ENCODE measurements at places on chromosomes 6 and 20.
A peak's percentile ranks its signal among the peaks of the same experiment; 100 is the strongest.

DNA sequence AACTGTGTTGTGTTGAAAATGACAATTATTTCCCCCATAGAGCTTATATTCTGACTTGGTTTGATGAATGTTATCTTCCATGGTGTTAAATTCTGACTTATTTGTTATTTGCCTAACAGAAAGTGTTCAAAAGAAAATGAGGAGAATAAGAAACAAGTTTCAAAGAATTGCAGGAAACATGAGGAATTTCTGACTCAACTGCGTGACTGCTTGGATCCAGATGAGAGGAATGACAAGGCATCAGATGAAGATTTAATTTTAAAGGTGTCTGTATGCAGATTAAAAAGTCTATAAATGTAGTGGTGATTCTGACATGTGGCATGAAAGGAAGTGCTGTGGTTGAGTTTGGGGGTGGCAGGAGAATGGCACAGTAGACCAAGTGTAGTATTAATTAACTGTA is 50.6 kb downstream of the CCDC170 start:
- no peak for DNase-seq

- no peak for DNase-seq
Measured at GRCh38 chr20:23643659-23644058, 5.9 kb upstream of the CST3 start.

DNA sequence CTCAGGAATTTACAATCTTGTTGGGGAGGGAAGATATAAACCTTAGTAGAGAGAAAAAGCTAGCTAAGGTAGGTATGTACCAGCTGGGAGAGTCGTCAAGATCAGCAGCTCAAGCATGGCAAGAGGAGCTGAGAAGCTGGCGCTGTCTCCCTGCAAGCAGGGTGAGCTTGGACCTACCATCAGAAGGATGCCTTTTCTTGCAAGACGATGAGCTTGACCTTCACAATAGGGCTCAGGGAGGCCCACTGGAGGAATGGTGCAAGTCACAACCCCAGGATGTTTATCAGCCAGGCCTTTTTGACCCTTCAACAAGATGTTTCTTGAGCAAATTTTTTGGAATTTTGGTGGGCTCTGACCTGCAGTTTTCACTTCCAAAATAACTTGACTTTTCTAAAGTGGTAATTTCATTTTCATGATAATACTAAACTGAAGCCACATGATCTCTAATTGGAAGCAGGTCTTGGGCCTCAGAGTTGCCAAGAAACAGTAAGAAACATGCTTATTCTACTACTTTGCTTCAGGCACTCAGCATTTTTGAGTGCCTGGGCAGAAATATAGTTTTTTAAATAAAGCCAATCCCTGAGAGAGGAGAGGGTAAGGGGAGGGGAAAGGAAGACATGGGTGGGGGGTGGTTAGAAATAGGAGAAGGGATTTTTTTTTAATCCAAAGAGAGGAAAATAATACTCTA is 258.1 kb downstream of the CLIC5 start:
- DNase-seq: no peak

DNA sequence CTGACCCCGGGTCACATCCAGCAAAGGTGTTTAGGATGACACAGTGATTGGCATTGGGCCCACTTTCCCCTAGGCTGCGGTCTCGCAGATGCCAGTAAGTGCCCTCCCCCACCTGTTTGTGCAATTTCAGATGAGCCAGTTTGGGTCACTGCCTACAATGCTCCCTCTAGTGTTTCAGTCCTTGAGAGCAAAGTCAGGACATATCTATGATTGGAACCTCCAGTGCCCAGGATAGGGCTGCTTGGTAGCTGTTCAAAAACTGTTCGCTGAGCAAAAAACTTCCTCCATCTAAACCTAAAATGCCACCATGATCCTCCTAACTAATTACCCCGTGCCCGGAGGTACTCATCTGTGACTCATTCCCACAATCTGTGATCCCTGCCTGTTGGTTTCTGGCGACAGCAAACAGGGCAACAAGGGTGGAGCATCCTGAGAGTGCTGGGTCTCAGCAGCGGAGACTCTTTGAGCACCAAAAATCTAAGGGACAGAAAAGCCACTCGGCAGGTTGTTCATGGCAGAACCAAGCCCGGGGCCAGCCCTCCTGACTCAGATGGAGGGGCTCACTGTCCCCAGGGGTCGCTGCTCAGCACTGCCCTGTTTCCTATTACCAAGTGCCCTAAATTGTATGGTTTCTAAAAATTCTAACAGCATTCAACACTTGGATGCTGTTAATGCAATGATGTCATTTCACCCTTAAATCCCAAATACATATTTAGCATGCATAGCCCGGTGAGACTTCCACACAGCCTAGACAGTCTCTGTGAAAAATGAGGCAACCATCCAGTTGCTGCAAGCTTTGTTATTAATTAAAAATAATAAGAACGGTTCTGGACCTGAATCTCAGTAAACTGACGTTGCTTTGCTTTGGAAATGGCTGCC is 5.0 kb downstream of the VSX1 start:
- DNase-seq: peak; percentile 26

GRCh38 chr6:39075010-39075686 is 26.6 kb downstream of the GLP1R start:
- no peak for DNase-seq

GRCh38 chr6:118617417-118617816 is 34.0 kb downstream of the CEP85L start:
- DNase-seq: no peak

DNA sequence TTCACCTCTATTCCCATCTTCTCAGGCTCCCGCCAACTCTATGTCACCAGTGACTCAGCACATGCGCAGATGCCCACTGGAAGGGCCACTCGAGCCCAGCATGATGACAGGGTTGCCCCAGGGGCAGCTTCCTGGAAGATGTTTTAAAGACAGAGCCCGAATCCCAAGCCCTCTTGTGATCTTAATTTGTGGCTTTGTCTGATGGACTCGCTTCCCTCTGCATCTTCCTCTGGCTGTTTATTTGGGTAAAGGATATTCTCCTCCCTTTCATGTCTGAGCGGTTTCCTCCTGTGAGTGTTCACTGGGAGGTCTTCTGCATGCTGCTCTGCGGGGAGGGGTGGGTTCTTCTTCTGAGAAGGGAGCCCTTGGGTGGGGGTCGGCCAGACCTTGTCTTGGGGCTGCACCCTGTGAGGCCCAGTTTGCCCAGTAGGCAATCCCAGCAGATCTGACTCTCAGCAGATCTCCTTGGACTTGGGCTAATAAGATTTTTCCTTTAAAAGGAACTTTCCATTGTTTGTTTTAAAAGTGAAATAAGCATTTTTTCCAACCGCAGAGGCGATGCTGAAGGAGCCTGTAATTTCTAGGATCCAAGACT is 401.0 kb downstream of the CDC5L start:
- DNase-seq: no peak

GRCh38 chr6:23302514-23302913 is 733.1 kb downstream of the HDGFL1 start:
- DNase-seq: no peak

GRCh38 chr6:103027271-103027931 is 1633.9 kb downstream of the GRIK2 start:
- no peak for DNase-seq

DNA sequence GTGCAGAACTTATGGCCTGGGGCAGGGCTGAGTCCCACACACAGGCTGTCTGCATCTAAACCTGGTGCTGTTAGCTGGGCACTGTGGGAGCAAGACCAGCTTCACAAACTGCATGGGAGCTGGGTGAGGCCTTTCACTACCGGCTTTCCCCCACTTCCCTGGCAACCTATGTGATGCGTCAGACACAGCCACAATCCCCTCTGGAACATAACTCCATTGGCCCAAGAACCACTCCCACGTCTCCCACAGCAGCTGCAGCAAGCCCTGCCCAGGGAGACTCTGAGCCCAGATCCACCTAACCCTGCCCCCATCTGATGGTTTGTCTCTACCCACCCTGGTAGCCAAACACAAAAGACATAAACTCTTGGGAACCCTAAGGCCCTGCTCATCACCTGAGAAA is 9.3 kb downstream of the WDR27 start:
- no peak for DNase-seq

DNA sequence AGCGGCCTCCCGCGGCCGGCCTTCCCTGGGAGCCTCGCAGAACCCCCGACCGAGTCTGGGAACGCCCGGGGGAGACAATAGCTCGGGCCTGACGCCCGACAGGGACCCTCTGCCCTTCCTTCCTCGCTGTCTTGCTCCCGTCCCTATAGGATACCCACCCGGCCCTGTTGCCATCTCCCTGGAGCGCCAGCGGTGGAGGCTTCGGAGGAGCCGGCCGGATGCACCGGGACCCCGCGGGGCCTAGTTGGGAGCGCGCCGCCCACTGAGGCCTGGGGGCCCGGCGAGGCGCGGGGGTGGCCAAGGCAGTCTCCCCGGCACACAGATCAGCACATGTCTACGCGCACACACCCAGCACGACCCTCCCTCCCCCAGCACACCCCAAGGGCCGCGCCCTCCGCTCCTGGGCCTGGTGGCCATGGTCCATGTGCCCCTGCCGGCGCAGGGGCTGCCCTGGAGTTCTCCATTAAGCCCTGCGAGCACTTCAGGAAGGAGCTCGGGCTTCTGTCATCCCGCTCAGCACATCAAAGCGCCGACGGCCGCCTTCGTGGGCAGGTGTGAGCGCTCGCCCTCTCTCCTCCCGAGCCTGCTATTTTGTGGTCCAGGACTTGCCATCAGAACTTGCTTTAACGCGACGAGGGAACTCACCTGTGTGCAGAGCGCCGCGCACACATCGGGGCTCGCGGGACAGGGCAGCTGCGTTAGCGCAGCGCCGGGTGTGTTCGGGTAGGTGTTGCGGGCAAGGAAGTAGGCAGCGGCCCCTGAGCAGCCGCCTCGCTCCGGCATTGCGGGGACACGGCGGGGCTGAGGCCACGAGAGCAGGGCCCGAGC is 3.7 kb downstream of the FOXF2 start:
- no peak for DNase-seq

DNA sequence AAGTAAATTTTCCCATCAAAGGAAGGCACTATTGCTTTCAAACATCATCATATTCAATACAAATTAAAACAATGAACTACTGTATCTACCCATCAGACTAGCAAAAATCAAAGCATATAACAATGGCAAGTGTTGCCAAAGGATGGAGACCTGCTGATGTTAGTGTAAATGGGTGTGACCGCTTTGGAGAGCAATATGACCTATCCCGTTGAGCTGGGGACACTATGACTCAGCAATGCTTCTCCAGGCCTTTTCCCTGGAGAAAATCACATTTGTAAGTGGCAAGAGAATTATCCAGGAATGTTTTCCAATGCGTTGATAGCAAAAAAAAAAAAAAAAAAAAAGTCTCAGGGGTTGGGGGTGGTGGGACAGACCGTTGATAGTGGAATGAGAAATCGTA is 46.1 kb downstream of the PHACTR3 start:
- DNase-seq: no peak

- DNase-seq: no peak
Measured at GRCh38 chr6:164845773-164846172, 463.6 kb downstream of the C6orf118 start.

- no peak for DNase-seq
Measured at GRCh38 chr6:86016567-86016966, 373.9 kb upstream of the SYNCRIP start.

GRCh38 chr6:25576919-25577318 is 75.1 kb upstream of the SCGN start:
- no peak for DNase-seq

DNA sequence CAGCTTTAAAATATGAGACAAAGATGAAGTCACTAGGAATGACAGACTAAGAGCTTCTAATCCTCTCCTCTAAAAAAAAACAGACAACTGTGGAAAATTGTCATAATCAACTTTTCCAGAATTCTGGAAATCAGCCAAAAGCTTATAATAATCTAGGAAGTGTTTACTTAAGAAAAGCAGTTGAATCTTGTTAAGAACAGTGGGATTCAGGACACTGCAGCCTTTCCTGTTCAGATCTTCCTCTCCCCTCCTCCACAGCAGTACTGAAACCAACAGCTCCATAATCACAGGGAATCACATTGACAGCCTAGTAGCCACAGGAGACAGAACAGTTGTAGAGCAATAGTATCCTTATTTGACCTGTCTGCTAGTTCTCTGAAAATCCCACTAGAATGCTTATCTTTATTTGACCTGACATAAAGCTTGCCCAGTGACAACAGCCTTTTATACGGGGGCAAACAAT is 41.6 kb downstream of the IBTK start:
- DNase-seq: no peak

- no peak for DNase-seq
Measured at GRCh38 chr6:12923644-12924235, 207.2 kb downstream of the PHACTR1 start.

DNA sequence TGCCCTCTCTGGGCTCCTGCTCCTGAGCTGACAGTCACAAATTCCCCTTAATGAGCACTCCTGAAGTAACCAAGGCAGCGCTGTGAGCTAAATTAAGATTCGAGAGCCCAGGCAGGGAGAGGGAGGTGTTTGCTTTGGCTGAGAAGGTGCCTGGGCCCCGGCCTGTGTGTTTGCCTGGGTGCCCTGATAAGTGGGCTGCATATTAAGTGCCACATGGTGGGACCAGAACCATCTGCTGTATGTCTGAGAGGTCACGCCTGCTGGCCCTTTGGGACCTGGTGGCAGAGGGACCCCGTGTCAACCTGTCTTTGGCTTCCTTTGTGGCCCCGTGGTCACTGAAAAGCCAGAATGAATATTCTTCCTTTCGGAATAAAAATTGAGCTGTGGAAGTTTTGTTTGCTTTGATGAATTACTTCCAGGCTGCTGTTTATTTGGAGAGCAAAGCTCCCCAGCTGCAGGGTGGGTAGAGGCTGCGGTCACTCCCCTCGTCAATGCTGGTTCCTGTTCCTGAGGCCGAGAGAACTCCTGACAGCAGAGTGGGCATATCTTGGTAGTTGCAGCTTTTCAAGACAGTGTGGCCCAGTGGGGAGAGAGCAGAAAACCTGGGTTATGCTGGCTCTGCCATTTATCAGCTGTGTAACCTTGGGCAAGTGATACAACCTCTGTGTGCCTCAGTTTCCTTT is 17.5 kb upstream of the KCNK16 start:
- no peak for DNase-seq

DNA sequence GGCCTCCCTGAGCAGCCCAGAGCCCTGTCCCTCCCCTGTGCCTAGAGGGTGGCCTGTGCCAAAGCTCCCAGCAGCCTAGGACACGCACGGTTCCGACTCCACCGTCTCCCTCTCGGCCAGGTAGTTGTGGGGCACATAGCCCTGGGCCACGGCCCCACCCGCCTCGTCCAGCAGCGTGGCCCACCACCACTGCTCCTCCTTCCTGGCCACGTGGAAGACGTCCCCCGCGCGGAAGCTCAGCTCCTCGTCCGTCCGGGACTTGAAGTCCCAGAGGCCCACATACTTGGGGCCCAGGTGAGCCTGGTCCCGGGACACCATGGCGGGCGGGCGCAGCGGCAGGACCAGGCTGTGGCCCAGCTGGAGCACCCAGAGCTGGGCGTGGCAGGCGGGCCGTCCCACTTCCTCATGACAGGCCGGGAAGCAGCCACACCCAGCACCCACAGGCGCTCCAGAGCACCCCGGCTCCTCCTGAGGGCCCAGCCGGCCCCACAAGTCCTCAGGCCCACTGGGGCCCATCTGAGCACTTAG is at the start of gene PTK6:
TSS of gene PTK6 (minus strand) at position 380 of the 528 bp plus-strand sequence. CDS start at position 318, 62 bp downstream.
- peak; percentile 89 for DNase-seq
